ENCODE measurements at places on chromosomes 5 and 9. TPM values are rescaled to one million over a fixed set of nuclear protein-coding genes. Genes with fewer than 3 reads are reported as not detected.

Gene PGM5
- not detected for total RNA-seq

Gene ADAMTS19
- not detected for total RNA-seq

Gene NEK6
- 69.9 TPM for total RNA-seq

Gene ADAMTS16
- total RNA-seq, result 1.4 TPM

Gene NSMF
- 36.9 TPM for total RNA-seq

Gene PLAC8L1
- total RNA-seq, result 0.38 TPM

Gene LCN10
- not detected for total RNA-seq

Gene CNTNAP3
- total RNA-seq, result 12.3 TPM

Gene PITX1
- 31.8 TPM for total RNA-seq

Gene GAPT
- total RNA-seq, result not detected

Gene STK32A
- 0.30 TPM for total RNA-seq

Gene FAXDC2
- total RNA-seq, result 0.17 TPM

Gene SCGB3A2
- not detected for total RNA-seq

Gene MEIKIN
- not detected for total RNA-seq

Gene CATSPER3
- total RNA-seq, result 0.48 TPM

Gene DEPDC1B
- total RNA-seq, result 14.4 TPM

Gene NR4A3
- total RNA-seq, result 1.6 TPM

Gene ARHGEF37
- 2.5 TPM for total RNA-seq

Gene BAAT
- 0.56 TPM for total RNA-seq

Gene STKLD1
- total RNA-seq, result 0.73 TPM

Gene ANKRD20A1
- total RNA-seq, result 1.5 TPM

Gene KLHL3
- 0.07 TPM for total RNA-seq

Gene APBB3
- 6.0 TPM for total RNA-seq

Gene SPINK7
- total RNA-seq, result not detected

Gene NHP2
- total RNA-seq, result 380 TPM

Gene FREM1
- not detected for total RNA-seq

Gene PPP2R2B
- total RNA-seq, result 0.09 TPM

Gene GLIPR2
- total RNA-seq, result 7.5 TPM

Measured in A549 treated with dexamethasone at 1 μM for 4 hours (cell line).